Spleen (tissue), 13 donors: ENCODE measurements at places on chromosomes 1 and 21. TPM values are rescaled to one million over a fixed set of nuclear protein-coding genes. Genes with fewer than 3 reads are reported as not detected.

GRCh38 chr1:151741516-151741915, 20.2 kb downstream of the RIIAD1 start:
- no peak for DNase-seq
- H3K4me1 ChIP-seq: no peaks in the 10 kb centered on the region
- no peaks in the 10 kb centered on the region for H3K36me3 ChIP-seq
- no peak overlapping the region for H3K27ac ChIP-seq
- H3K27me3 ChIP-seq: no peaks in the 10 kb centered on the region

Gene FAM177B
- 7.3 TPM for total RNA-seq

DNA sequence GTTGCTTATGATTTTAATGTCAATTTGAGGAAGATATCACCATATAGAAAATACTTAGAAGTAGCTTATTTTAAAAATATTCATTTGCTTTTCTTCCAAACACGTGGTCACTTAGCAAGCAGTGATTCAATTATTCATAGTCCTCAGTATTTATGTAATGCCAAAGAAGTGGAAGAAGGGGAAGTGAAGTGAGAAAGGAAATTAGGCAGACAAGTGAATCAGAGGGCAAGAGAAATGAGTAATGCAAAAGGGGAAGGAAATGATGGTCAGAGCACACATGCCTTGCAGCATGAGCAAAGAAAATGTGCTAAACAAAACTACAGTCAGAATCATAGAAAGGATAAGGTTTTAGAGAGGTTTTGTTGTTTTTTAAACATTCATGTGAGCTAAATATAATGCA, 31.8 kb downstream of the SDCCAG8 start:
- no peaks in the 10 kb centered on the region for H3K27me3 ChIP-seq
- DNase-seq: no peak

DNA sequence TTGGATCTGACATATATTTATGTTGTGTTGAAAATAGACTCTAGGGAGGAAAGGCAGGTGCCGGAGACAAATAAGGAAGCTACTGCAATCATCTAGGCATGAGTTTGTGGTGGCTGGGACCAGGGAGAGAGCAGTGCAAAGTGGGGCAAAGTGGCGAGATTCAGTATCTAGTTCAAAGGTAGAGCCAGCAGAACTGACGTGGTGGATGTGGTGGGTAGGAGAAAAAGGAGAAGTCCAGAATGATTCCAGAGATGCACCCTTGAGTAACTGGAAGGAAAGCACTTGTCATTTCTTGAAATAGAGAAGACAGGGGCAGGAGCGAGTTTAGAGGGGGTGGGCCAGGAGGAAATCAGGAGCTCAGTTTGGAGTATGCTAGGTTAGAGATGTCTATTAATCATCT, 275.2 kb downstream of the KAZN start:
- H3K36me3 ChIP-seq: no peaks in the 10 kb centered on the region
- no peak overlapping the region for H3K4me3 ChIP-seq
- no peak overlapping the region for H3K27ac ChIP-seq
- no peak for DNase-seq
- no peaks in the 10 kb centered on the region for H3K27me3 ChIP-seq

DNA sequence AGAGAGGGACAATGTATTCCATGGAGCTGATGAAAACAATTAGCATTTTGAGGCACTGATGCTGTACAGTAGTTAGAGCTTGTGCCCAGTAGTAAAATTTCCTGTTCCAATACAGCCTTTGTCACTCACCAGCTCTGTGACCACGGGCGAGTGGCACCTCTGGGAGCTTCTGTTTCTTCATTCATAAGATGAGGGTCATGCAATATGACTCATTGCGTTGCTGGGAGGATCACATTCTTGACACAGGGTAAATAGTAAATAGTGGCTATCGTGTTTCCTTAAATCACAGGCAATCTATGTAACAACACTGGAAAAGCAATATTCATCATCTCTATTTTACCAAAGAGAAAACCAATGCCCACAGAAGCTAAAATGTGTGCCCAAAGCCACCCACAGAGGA, 4.5 kb upstream of the LRRC52 start:
- H3K27ac ChIP-seq: no peak overlapping the region
- H3K4me1 ChIP-seq: no peaks in the 10 kb centered on the region
- H3K36me3 ChIP-seq: no peaks in the 10 kb centered on the region
- no peak overlapping the region for H3K4me3 ChIP-seq
- no peak for DNase-seq

Gene CLCA4
- not detected for total RNA-seq

GRCh38 chr1:2206813-2207487, 12.4 kb upstream of the FAAP20 start:
- no peaks in the 10 kb centered on the region for H3K36me3 ChIP-seq
- no peaks in the 10 kb centered on the region for H3K27me3 ChIP-seq

Gene SAMD13
- 0.94 TPM for total RNA-seq

- H3K36me3 ChIP-seq: no peaks in the 10 kb centered on the region
- H3K4me1 ChIP-seq: peaks cover 42% of the 10 kb centered on the region
- H3K4me3 ChIP-seq: peak overlapping the region; percentile 71
- H3K27me3 ChIP-seq: peaks cover 81% of the 10 kb centered on the region
- DNase-seq: peak; percentile 83
Measured at GRCh38 chr1:212607913-212608391, 609 bp upstream of the ATF3 start.

- H3K27me3 ChIP-seq: no peaks in the 10 kb centered on the region
- peak; percentile 77 for DNase-seq
- H3K4me3 ChIP-seq: no peak overlapping the region
- H3K36me3 ChIP-seq: peaks cover 43% of the 10 kb centered on the region
Measured at GRCh38 chr1:225847610-225848009, 34.6 kb downstream of the TMEM63A start.

Gene CHI3L1
- total RNA-seq: 41.2 TPM

Gene PGD
- total RNA-seq: 239 TPM

GRCh38 chr1:180261524-180262155, 31.6 kb downstream of the LHX4 start:
- H3K36me3 ChIP-seq: no peaks in the 10 kb centered on the region
- no peak overlapping the region for H3K4me3 ChIP-seq
- no peak overlapping the region for H3K27ac ChIP-seq
- H3K27me3 ChIP-seq: peaks cover 17% of the 10 kb centered on the region
- H3K4me1 ChIP-seq: no peaks in the 10 kb centered on the region
